Upper lobe of left lung (tissue), 6 donors: ENCODE measurements at places on chromosomes 5 and 9. TPM values are rescaled to one million over a fixed set of nuclear protein-coding genes. Genes with fewer than 3 reads are reported as not detected.

- H3K36me3 ChIP-seq, result no peaks in the 10 kb centered on the region
- no peaks in the 10 kb centered on the region for H3K4me1 ChIP-seq
- H3K27me3 ChIP-seq, result no peaks in the 10 kb centered on the region
- no peak for DNase-seq
- H3K4me3 ChIP-seq, result no peak overlapping the region
- no peak overlapping the region for H3K27ac ChIP-seq
These were observed 1427.7 kb upstream of the C9orf72 start for GRCh38 chr9:29001006-29001405.

- H3K4me3 ChIP-seq, result no peak overlapping the region
- H3K36me3 ChIP-seq, result no peaks in the 10 kb centered on the region
- peaks cover 26% of the 10 kb centered on the region for H3K27me3 ChIP-seq
- peak; percentile 63 for DNase-seq
These were observed 5.7 kb upstream of the EBF1 start for GRCh38 chr5:159105145-159106053.

- no peak for DNase-seq
- peaks cover 3% of the 10 kb centered on the region for H3K4me1 ChIP-seq
- no peaks in the 10 kb centered on the region for H3K27me3 ChIP-seq
- H3K36me3 ChIP-seq, result no peaks in the 10 kb centered on the region
- no peak overlapping the region for H3K4me3 ChIP-seq
These were observed 869 bp upstream of the ESM1 start for GRCh38 chr5:54986269-54986654.

DNA sequence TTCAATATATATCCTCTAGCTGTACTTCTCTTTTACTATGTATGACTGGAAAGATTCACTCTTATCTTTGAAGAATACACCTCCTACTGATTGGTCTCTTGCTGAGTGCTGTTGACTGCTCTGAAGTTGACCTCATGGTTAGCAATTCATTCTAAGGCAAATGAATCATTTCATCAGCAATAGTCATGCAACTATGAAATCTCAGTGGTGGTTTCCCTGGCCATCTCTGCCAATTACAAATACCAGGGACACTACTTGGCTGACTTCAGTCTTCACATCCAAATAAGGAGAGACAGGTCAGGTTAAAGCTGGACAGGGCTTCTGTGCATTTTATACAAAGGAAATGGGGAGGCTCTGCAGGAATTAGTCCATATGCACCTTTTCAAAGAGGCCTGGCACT, 333.5 kb upstream of the ACTBL2 start:
- H3K27me3 ChIP-seq, result no peaks in the 10 kb centered on the region
- H3K27ac ChIP-seq, result no peak overlapping the region
- H3K4me1 ChIP-seq, result no peaks in the 10 kb centered on the region
- no peak overlapping the region for H3K4me3 ChIP-seq

Gene LCN2
- 41.5 TPM for total RNA-seq

GRCh38 chr5:4384649-4385048, 755.5 kb upstream of the ADAMTS16 start:
- H3K4me3 ChIP-seq, result no peak overlapping the region
- no peaks in the 10 kb centered on the region for H3K27me3 ChIP-seq
- H3K4me1 ChIP-seq, result no peaks in the 10 kb centered on the region
- DNase-seq, result no peak

Gene TAF11L5
- not detected for total RNA-seq

Gene TSLP
- total RNA-seq, result not detected

Gene BICD2
- 33.8 TPM for total RNA-seq

GRCh38 chr5:41414598-41414997, 95.8 kb downstream of the PLCXD3 start:
- no peak overlapping the region for H3K4me3 ChIP-seq
- no peak overlapping the region for H3K27ac ChIP-seq
- H3K36me3 ChIP-seq, result no peaks in the 10 kb centered on the region
- H3K27me3 ChIP-seq, result no peaks in the 10 kb centered on the region
- H3K4me1 ChIP-seq, result no peaks in the 10 kb centered on the region
- no peak for DNase-seq

DNA sequence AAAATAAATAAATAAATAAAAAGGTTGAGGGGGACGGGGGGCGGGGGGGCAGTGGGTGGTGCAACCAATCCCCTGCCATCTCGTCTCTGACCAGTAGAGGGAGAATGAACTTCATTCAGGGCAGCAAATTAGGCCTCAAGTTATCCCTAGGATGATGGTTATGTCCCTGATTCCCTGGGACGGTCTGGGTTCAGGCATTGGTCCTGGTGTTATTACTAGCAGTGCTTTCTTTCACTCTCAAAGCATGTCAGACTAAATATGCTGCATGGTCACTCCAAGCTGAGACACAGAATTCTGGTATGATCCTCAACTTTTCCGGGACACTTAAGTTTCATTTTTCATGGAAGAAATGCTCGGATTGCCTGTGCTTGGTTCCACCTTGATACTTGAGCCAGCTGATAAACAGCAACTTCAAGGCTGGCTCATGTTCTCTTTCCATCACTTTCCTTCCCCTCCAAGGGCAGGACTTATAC, 59.4 kb downstream of the DAP start:
- no peak overlapping the region for H3K4me3 ChIP-seq
- H3K27me3 ChIP-seq, result no peaks in the 10 kb centered on the region
- DNase-seq, result no peak
- no peaks in the 10 kb centered on the region for H3K36me3 ChIP-seq

Gene TGFBR1
- total RNA-seq, result 34.8 TPM

DNA sequence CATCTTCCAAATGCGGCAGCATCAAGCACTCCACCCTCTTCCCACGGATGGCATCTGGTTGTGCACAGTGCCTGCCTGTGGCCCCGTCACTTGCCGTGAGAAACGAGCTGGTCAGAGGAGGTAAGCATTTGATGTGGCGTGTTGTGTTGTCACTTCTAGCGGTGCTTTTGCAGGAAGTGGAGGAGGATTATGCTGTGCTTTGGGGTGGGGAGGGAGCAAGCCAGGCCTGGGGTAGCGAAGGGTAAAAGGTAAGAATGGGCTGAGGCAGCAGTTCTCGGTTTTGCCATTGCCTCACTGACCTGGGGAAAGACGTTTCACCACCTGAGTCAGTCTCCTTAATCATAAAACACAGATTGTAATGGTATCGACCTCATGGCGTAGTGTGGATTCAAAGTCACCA, 2.3 kb upstream of the POMT1 start:
- H3K4me1 ChIP-seq, result peaks cover 34% of the 10 kb centered on the region
- H3K36me3 ChIP-seq, result peaks cover 44% of the 10 kb centered on the region
- H3K27me3 ChIP-seq, result no peaks in the 10 kb centered on the region
- H3K4me3 ChIP-seq, result no peak overlapping the region
- H3K27ac ChIP-seq, result peak overlapping the region; percentile 14
